ENCODE measurements at places on chromosomes 1 and 21.

DNA sequence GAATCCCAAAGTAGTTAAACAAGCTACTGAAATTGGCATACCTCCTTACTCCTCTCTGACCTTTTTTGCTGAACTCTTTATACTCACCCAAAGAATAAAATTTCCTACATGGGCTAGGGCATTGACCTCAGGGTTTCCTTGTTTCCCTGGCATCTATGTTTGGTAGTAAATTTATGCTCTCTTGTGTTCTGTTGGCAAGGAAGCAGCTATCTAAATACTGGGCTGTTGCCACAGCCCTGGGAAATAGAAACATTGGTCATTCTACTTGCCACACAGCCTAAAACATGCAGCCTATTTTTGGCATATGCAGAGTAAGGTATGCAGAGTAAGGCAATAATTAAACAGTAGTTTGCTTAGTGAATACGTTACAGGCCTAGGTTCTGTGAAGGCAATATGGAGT, 351.4 kb downstream of the HLX start:
- DNase-seq: no peak

DNA sequence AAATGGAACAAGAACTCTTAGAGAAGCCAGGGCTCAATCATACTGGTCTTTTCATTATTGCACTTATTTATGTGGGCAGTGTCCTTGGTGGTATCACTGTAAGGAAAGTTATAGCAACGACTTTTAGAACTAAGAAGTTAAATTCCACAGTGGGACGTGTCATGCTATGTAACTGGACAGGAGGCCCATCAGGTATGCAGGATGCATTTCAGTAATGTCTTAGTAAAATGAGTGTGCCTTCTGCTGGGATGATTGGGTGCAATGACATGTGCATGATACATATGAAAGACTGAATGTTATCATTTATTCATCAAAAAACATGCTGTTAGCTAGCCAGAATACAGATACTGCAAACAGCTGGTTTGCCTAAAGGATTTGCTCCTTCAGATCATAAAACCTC, 6.9 kb upstream of the ATP1B1 start:
- no peak for DNase-seq

- no peak for DNase-seq
Observed at GRCh38 chr1:233543338-233544255, 70.3 kb upstream of the KCNK1 start.

DNA sequence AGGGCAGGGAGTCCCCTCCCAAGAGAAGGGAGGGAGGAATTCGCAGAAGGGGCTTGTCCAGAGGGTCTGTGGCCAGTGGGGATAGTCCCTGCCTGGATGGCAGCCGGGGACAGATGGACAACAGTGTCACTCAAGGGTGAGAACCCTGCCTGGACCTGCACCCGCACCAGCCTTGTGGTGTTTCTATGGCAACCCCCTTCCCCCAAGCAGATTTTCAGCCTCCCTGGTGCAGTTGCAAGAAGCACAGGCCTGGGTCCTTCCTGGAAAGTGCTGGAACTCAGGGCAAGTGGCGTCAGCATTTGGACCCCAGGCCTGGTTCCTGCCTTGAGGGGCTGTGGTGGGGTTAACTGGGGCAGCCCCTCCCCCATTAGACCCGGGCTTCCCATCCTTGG, 83.8 kb upstream of the ACTL8 start:
- no peak for DNase-seq

All from frontal cortex (tissue), 4 donors.